ENCODE measurements at places on chromosomes 6 and 20.

DNA sequence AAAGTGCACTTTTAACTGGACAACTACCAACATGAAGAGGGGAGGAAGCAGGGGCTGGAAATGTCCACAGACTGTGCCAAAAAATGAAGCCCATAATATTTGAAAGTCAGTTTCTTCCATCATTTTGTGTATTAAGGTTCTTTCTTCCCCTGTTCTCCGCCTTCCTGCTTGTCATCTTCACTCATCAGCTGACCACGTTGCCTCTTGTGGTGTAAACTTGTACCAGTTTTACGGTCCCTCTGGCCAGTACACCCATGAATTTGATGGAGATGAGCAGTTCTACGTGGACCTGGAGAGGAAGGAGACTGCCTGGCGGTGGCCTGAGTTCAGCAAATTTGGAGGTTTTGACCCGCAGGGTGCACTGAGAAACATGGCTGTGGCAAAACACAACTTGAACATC is 3.9 kb downstream of the HLA-DQA1 start:
- no peak for DNase-seq

DNA sequence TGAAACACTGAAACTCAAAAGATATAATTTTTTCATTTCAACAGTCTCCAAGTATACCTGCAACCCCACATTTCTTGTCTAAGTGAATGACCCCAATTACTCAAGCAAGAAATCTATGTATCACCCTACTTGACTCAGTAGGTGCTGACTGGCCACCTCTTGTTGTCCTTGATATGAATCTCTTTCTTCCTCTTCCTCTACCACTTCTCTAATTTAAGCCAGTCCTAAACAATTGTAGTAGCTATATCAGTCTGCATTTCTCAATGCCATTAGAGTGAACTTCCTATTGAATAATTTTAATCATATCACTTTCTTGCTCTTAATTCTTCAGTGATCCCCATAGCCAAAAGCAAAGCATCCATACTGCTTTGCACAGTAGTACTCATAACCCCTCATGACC is 93.2 kb downstream of the NKAIN2 start:
- no peak for DNase-seq

- DNase-seq = no peak
These were observed 25.3 kb downstream of the NOL4L start for GRCh38 chr20:32559753-32560380.

DNA sequence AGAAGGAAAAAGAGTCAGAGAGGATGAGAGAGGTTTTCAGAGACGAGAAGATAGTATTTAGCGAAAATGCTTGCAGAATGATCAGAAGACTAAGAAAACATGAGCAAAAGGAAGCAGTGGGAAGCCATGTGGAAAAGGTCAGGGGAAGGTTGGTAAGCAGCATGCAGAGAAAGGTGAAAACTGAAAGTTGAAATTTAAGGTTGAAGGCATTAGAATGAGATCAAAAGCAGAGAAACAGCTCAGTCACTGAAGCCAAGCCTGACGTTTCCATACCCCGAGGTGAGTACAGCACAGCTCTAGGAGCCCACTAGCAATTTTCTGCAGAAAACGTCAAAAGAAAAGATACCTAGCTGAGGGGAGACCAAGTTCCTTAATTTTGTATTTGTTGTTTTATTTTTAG is 19.1 kb upstream of the TFB1M start:
- DNase-seq = no peak

DNA sequence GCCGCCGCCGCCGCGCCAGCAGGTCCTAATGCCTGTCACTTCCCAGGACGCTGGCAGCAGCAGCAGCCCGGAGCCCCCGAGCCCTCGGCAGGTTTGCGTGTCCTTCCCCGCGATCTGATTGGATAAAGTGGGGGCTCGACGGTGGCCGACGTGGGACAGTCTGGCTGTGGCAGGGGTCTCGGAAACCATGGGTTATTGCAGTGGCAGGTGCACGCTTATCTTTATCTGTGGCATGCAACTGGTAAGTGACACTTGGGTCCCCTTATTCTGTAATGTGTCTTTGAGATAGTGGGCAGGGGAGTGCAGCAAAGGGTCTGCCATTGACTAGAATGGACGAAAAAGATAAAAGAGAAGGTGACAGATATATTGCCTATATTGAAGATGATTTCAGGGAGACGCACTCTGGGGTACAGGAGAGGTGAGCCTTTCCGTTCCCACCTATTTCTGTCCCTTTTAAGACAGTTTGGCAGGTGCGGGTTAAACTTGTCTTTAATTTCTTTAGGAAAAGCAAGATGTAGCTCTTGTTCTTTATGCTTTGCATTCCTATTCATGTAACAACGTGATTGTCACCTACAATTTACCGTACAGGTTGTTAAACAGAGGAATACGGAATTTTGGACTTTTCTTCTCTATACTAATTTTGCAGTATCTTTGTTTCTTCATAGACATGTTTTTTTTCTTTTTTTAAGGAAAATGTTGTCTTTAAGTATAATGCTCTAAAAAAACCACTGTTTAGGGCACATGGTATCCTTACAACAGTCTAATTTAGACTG is 535 bp downstream of the NKAIN2 start:
- DNase-seq = no peak

DNA sequence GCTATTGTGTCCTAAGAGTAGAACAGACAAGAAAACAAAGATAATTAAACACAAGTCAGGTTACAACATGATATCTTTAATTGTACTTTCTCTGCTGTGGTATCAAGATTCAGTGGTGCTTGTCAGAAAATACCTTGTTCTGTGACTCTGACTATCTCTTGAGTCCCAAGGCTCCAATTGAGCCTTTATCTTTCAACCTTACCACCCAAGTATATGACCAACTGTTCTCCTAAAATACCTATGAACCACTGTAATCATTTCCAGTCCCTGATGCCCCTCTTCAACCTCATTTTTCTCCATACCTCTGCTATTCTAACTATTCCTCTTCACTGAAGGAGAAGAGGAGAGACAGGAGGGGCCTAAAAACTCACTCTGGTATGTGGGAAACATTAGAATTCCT is 66.9 kb upstream of the TPD52L1 start:
- no peak for DNase-seq

GRCh38 chr6:130032758-130033340 is 14.5 kb downstream of the L3MBTL3 start:
- no peak for DNase-seq

DNA sequence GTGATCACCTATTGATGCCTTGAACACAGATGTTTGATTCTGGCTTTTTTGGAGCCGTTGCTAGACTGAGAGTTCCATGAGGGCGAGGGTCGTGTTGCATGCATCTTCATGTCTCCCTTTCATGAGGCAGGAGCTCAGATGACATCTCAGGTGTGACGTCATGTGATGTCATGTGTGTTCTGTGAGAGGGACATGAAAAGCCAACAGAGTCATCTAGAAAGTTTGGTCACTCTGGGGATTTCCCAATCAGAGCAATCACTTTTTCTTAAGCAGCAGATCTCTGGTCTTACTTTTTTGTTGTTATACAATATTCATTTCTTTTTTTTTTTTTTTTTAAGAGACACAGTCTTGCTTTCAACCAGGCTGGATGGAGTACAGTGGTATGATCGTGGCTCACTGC is 411.8 kb downstream of the PREX1 start:
- no peak for DNase-seq

DNA sequence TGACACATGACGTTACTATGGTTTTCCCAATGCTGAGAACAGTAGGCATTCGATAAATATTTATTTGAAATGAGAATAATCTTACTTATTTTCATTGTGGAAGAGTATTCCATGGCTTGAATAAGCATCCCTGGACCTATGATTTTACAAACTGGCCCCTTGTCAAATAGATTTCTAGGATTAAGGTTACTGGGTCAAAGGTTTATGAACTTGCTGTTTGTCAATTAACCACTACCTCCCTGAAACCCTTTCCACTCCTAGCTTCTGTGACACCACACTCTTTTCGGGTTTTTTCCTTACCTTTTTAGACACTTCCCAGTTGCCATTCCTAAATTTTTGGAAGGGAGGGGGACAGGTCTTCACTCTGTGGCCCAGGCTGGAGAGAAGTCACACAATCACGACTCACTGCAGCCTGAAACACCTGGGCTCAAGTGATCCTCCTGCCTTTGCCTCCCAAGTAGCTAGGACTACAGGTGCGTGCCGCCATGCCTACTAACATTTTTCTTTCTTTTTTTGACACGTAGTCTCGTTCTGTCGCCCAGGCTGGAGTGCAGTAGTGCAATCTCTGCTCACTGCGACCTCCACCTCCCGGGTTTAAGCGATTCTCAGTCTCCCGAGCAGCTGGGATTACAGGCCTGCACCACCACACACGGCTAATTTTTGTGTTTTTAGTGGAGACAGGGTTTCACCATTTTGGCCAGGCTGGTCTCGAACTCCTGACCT is 5.1 kb upstream of the SRSF6 start:
- no peak for DNase-seq

DNA sequence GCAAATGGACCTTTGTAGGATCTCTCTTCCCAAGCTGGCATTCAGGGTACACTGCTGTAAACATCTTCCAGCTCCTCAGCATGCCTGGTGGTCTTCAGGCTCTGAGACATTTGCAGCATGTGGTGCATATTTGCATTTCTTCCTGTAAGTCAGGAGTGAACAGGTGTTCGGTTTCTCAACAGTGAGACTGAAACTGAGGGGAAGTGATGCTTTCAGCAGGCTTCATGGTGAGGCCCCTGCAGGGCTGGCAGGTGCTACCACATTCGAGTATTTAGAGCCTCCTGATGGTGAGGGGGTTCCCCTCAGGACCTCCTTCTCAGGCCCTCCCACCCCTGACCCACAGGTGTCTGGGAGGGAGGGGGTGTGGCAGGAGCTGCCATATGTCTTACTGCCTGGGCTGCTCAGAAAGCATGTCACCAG is 15.1 kb downstream of the MYBL2 start:
- DNase-seq = no peak

DNA sequence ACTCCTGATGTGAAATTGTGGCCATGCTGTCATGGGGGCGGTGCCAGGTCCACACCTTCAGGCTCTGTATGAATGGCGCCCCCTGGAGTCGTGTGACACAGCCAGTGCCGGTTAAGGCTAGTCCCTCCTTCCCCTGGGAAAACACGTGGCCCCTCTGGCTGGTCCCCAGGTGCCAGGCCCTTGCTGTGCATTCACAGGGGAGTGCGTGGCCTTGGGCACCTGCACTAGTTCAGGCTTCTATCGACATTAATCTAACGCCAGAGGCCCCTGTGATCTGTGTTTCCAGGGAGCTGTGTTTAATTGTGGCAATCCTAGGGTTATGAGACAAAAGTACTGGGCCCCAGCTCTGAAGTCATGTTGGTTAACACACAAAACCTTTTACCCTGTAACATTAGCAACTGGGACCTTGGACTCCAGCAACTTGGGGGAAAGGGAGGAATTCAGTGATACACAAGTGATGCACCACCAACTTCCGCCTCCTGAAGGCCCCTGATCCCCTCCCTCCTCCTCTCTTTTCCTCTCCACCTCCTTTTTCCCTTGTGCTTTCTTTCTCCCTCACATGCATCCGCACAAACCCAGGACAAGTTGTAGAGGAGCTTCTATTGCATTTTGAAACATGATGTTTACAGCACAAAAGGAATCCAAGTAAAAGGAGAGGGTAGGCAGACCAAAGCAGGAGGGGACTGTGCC is 74.0 kb downstream of the SSR1 start:
- peak; percentile 61 for DNase-seq

- no peak for DNase-seq
These were observed 9.6 kb upstream of the SF3B5 start for GRCh38 chr6:144104898-144105487.

GRCh38 chr6:34816635-34817301 is 24.9 kb downstream of the BLTP3A start:
- no peak for DNase-seq

GRCh38 chr6:43088654-43089056 is 12.5 kb downstream of the PTK7 start:
- no peak for DNase-seq

DNA sequence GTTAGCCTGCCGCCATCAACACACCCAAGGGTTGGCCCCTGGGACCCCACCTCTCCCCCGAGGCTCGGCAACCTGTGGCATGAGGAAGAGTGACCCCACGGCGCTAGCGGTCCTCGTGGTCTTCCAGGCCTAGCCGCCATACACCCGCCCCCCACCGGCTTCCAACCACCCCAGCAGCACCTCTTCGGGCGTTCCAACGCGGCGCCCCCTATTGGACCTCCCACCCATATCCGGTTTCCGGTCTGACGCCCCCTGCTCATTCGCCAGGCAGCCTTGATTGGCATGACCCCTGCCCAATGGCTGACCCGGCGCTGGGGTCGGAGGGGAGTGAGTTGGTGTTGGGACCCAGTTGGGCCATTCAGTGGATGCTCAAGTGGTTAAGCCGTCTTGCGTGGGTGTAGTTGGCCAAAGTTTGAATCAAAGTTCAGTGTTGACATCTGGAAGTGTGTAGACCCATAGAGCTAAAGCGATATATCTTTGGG is at the start of gene GNAS-AS1:
Gene GNAS-AS1 (minus strand): TSS at position 210 of the 482 bp plus-strand sequence.
- DNase-seq = peak; percentile 69

GRCh38 chr6:33139596-33140206 is 52.6 kb downstream of the COL11A2 start:
- no peak for DNase-seq

- DNase-seq = no peak
These were observed 109.7 kb downstream of the BCAS1 start for GRCh38 chr20:53960579-53961272.

DNA sequence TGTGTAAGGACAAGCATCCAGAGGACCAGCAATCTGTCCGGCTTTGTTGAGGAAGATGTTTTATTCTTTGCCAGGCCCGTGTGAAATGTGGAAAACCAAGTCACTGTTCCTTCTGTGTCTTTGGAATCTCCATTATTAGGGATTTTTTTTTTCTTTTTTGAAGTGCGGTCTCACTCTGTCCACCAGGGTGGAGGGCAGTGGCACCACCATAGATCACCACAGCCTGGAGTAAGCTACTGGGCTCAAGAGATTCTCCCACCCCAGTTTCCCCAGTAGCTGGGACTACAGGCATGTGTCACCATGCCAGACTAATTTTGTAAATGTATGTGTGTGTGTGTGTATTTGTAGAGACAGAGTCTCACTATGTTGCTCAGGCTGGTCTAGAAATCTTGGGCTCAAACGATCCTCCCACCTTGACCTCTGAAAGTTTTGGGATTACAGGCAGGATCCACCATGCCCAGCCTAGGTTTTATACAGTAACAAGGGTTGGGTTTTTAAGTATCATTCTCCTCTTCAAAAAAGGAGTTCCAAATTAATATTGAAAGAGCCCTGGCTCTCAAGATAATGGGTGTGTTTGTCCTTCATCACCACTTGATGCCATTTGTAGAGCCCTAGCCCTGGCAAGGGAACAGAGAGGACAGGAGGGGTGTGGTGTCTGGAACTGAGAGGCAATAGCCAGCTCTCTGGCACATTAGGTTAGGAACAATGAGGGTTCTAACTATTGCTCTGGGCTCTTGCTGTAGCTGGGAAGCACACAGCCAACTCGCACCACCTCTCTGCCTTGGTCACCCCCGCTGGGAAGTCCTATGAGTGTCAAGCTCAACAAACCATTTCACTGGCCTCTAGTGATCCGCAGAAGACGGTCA is 3.1 kb downstream of the LAMP5 start:
- no peak for DNase-seq

All from activated CD4-positive, CD25-positive, alpha-beta regulatory T cell (primary cell).